Fibroblast of the conjunctiva (primary cell): ENCODE measurements at places on chromosomes 1 and 21.

- no peak for DNase-seq
Measured at GRCh38 chr1:42114229-42114628, 39.0 kb upstream of the GUCA2B start.

DNA sequence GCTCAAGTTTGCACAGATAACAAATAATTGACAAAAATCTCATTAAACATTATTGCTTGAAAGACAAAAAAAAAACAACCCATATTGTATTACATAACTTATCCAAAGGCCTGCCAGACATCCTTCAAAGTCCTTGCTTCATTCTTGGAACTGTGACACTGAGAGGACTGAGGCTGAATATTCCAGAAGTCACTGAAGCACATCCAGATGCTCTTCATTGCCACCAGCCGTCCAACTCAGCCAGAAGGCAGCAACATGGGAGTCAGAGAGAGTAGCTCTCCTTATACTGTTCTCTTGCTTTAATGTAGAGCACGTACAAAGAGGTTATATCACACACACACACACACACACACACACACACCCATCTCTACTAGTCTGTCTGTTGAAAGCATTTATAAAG, 755.0 kb downstream of the LTN1 start:
- DNase-seq, result no peak

GRCh38 chr1:29649189-29650040, 413.1 kb downstream of the PTPRU start:
- DNase-seq, result no peak

DNA sequence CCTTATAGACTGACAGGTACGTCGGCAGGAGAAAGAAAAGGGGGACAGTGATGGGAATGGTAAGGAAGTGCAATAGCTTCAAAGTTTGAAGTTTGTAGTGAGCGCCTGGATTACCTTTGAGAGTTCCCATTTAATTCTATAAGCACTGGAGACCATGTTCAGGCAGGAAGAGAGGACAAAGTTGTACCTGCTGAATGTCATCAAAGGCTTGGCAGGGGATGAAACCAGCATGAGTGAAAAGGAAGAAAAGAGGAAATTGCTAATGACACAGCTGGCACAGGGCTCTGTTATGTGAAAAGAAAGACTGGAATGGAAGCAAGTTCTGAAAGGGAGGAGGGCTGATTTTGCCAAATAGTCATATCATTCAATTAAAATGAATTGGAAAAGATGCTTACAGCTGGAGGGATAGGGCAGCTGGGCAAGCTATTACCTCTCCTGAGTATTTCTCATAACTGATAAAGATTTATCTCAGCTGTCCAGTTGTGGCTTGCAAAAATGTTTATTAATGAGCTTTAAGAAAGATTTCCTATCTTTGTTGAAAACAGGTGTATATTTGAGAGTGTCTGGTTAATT, 109.2 kb downstream of the HMCN1 start:
- DNase-seq, result no peak

DNA sequence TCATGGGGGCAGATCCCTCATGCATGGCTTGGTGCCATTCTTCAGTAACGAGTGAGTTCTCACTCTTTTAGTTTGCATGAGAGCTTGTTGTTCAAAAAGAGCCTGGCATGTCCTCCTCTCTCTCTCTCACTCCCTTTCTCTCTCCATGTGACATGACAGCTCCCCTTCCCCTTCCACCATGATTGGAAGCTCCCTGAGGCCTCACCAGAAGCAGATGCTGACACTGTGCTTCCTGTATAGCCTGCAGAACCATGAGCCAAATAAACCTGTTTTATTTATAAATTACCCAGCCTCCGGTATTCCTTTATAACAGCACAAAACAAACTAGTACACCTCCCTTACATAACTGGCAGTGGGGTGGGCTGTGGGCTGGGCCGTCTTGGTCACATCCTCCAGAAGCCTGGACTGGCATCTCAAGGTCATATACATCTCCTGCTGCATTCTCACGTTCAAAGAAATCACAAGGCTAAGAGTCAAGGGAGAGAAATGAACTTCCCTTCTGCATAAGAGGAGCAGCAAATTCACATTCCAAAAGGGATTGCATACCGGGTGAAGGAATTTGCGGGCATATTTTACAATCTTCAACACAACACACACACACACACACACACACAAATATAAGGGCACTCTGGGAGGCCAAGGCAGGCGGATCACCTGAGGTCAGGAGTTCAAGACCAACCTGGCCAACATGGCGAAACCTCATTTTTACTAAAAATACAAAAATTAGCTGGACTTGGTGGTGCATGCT, 2.3 kb upstream of the CCSAP start:
- DNase-seq, result no peak

DNA sequence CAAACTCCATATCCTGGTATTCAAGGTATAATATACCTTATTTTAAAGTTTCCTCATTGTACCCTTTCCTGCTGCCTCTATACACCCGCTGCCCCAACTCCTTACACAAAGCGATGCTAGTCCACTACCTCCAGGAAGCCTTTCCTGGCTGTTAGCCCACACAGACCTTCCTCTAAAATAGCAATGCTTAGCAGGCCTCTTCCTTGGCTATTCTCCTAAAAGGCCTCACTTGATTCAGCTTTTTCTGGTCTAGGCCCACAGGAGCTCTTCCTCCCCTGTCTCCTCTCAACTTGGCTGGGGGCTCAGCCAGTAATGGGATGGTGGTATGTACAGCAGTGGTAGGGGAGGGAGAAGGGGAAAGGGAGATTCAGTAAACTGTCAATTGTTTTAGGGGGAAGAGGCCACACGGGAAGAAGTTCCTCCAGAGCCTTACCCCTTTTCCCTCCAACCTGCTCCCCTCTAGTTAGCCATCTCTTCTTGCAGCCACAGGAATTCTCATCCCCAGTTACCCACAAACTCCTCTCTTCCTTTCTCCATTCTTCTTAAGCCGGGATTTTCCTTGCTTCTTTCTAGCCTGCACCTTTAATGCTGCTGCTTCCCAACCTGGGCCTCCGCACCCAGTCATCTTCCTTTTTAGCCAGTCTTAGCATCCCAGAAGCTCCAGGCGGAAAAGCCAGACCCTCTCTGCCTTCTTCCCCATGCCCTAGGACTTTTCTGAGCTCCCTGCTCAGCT, 2.6 kb downstream of the LRRC41 start:
- DNase-seq, result no peak

DNA sequence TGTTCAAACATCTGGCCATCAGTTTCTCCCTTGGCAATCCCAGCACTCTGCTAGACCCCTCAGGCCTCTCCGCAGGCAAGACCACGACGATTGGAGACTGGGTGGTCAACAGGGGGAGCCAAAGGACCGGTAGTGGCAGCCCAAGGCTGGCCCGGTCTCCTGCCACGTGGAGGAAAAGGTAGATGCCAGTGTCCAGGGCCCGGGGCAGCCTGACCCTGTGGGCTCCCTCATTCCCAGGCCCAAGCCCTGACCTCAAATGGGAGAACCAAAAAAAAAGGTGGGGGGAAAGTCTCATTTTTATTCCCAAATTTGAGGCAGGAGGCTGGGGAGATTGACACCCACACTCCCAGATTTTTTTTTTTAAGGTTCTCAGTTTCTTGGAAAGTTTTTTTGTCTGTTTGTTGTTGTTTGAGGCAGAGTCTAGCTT, 24.8 kb downstream of the S100A6 start:
- DNase-seq, result peak; percentile 71

DNA sequence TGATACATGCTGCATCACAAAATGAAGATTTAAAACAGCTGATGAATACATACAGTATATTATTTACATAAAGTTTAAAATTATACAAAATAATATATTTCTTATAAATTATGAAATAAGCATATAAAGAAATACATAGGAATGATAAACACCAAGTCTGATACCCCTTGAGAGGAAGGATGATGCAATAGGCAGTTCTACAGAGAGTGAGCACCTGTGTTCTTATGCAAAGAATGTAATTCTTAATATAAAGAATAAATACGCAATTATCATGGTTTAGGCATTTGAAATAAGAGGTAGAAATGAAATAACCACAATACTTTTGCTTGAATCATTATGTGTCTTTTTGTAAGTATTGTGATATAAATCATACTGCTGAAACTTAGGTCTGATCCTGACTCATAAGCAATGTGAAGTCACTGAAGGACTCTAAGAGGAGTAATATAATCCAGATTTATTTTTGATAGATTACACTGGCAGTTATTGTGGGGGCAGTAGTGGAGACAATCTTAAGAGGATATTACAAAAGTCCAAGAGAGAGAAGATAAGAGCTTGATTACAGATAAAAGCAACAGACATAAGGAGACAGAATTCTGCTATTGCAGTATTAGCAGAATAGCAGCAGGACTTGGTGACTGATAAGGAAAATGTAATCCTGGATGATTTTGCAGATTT, 39.0 kb downstream of the TTLL7 start:
- no peak for DNase-seq

GRCh38 chr1:31823780-31824179, 8.0 kb upstream of the SPOCD1 start:
- DNase-seq, result no peak

- no peak for DNase-seq
Measured at GRCh38 chr1:36728846-36729245, 246.1 kb upstream of the CSF3R start.

DNA sequence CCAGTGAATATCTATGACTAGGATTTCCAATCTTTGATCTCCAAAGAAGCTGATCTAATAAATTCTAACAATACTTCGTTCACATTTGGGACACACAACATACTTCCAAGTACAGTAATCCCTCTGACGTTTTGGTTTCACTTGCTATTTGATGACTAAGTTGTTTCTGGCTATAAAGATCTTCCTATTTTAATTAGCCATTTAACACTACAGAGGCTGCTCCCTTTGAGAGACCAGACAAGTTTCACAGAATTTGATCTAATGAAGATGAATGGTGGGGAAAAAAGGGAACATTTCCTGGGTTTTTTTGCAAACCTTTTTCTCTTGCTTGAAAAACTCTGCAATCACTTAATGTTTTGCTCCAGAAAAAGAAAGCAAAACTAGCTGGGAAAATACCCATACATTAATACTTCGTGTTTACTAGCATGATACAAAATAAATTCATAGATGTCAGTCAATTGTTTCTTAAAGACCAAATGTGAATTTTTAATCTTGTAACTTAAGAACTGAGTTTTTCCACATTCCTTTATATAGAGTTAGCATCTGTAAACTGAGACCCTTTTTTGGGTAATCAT, 28.0 kb upstream of the GLIS1 start:
- no peak for DNase-seq

- DNase-seq, result no peak
Measured at GRCh38 chr1:32056598-32056997, 16.1 kb upstream of the TMEM39B start.

- DNase-seq, result no peak
Measured at GRCh38 chr1:62467092-62467491, 30.2 kb downstream of the USP1 start.

GRCh38 chr1:97919585-97920261, 1.1 kb downstream of the DPYD start:
- DNase-seq, result no peak

DNA sequence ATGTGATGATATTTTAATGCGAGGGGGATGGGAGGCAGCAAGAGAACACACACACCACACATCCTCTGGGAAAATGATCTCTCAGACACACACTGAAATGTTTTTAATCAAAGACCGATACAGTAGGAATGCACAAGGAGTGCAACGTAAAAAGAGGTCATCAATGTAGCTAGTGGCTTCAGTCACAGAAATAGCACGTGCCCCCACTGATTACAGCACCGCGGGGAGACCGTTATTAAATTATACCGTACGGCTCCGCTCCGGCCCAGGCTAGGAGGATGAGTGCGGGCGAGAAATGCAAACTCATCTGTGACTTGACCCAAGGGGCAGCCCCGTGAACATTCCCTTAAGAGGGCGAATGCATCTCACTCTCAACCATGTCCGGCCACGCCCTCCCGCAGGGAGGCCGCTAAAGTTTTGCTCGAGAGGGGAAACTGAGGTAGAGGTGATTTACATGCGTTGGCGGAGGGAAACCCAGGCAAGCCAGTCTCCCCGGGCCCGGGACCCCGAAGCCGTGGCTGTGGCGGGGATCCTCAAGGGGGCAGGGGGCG, 552 bp downstream of the UBR4 start:
- peak; percentile 13 for DNase-seq

DNA sequence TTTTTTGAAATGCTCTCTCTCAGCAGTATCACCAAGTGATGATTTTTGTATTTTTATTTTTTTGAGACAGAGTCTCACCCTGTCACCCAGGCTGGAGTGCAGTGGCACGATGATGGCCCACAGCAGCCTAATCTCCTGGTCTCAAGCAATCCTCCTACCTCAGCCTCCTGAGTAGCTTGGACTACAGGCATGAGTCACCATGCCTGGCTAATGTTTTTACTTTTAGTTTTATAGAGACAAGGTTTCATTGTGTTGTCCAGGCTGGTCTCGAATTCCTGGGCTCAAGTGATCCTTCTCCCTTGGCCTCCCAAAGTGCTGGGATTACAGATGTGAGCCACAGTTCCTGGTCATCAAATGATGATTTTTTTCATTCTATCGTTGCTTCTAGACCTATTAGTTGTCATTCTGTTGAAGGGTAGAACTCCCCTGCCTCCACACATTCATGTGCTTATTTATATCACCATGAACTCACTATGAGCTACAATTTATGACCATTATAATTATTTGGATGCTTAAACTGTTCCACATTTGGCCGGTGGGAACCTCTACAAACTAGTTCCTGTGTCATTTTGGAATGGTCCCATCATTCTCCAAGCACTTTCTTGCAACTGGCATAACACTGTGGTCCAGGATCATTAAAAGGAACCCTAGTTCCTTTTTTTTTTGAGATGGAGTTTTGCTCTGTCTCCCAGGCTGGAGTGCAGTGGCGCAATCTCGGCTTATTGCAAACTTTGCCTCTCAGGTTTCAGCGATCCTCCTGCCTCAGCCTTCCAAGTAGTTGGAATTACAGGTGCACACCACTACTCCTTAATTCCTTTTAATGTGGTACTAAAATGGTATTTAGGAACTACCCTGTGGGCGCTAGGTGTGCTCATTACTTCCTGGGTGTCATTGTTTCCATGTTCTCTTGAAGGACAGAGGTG, 20.2 kb upstream of the TOR3A start:
- DNase-seq, result no peak

DNA sequence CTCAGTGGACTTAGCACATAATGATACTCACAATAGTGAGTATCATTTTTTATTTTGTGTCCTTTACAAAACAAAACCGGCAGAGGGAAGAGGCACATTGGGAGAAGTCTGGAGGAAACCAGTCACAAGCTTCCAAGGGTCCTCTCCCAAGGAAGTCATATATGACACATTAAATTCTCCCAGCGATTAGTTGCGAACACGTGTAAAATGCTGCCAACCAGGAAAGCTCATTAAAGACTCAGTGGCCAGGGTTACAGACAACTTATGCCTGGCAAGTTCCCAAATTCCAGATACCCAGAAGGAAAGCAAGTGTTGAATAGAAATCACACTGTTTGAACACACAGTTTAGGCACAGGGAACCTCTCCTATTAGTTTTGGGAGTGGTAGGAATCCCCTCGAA, 52.5 kb downstream of the TTC13 start:
- DNase-seq, result no peak
